ENCODE measurements at places on chromosomes 6 and 20. TPM values are rescaled to one million over a fixed set of nuclear protein-coding genes. Genes with fewer than 3 reads are reported as not detected.
A peak's percentile ranks its signal among the peaks of the same experiment; 100 is the strongest.

The THBS2 gene
- polyA plus RNA-seq = 8.0 TPM

The TMEM200A gene
- 28.1 TPM for polyA plus RNA-seq

The CFAP61 gene
- polyA plus RNA-seq = 0.12 TPM

The MATN4 gene
- polyA plus RNA-seq = 0.40 TPM

The MOG gene
- not detected for polyA plus RNA-seq

DNA sequence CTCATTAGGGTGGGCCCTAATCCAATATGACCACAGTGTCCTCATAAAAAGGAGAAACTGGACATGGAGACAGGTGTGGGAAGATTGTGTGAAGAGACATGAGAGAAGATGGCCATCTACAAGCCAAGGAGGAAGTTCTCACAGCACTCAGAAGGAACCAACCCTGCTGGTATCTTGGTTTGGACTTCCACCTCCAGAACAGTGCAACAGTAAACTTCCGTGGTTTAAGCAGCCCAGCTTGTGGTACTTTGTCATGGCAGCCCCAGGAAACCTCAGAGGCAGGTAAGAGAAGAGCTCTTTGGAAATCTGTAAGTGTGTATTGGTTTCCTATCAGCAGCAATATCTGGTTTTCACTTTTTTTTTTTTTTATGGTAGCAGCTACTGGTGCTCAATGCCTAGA, 16.5 kb upstream of the CNKSR3 start:
- no peak for DNase-seq

GRCh38 chr20:10856237-10857015, 182.6 kb upstream of the JAG1 start:
- no peak for DNase-seq

- DNase-seq = no peak
Measured at GRCh38 chr6:108156180-108156937, 9.5 kb upstream of the NR2E1 start.

DNA sequence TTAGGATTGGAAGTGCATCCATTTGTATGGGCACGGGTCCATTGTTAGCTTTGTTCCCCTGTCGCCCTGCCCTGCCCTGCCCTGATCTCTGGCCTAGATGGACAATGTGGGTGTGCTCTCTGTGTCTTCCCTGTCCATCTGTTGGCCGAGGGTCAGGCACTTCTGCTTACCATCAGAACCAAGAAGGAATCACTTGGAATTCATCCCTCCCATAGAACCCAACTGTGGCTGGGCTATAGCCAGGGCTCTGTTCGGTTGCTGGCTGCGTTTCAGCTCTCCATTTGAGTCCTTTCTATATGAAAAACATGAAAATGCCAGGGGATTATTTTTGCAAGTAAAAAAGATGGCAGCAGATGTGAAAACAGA, 26.6 kb upstream of the TULP4 start:
- DNase-seq = no peak

DNA sequence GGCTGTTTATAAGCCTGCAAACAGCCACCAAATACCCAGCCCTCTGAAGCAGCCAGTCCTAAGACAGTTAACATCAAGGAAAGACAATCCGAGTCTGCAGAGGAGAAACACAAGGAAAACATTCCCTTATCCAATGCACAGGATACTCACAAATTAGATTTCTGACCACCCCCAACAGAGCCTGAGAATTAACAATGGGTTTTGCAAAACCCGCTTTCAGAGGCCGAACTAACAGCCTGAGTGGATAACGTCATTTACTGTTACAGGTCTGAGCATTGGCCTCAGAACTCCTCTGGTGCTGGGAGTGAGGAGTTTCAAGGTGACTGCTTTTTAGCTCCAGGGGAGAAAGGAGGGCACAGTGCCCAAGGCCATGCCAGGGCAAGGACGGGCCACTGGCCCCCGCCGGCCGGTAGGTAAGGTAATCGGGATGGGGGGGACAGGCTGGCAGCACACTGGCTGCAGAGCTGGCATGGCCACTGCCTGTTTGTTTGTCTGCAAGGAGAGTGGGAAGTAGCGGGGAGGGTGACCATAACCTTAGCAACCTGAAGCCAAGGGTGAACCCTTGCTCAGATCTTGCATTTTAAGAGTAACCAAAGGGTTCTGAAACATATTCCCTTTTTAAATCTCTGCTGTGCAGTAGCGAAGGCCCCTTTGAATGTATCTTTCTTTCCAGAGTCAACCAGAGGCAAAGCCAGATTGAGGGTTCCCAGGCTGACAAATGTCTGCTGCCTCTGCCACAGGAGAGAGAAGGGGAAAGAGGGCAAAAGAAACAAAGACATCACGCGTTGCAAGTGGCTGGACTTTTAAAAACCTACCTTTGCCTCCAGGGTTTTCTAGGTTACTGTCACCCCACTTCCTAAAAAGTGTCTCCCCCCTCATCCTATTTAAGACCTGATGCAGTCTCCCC, 3.9 kb downstream of the ZMYND8 start:
- DNase-seq = no peak

DNA sequence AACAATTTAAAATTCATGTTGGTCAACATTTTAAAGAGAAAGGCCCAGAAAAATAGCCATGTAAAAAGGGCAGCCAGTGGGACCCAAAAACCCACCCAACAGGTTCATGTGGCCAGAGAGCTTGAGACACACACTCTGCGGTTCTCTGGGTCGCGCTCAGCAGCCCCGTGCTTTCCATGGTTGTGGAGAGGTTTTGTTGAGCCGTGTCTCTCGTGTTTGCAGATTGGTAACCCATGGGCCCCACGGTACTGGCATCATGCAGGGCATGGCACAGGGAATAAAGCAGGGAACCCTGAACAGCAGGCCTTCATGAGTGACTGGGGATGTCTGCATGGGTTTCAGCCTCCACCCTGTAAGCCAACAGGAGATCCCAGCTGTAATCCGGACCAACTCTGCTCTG, 127.7 kb upstream of the CST7 start:
- no peak for DNase-seq

GRCh38 chr6:12200015-12200564, 90.1 kb upstream of the EDN1 start:
- no peak for DNase-seq

DNA sequence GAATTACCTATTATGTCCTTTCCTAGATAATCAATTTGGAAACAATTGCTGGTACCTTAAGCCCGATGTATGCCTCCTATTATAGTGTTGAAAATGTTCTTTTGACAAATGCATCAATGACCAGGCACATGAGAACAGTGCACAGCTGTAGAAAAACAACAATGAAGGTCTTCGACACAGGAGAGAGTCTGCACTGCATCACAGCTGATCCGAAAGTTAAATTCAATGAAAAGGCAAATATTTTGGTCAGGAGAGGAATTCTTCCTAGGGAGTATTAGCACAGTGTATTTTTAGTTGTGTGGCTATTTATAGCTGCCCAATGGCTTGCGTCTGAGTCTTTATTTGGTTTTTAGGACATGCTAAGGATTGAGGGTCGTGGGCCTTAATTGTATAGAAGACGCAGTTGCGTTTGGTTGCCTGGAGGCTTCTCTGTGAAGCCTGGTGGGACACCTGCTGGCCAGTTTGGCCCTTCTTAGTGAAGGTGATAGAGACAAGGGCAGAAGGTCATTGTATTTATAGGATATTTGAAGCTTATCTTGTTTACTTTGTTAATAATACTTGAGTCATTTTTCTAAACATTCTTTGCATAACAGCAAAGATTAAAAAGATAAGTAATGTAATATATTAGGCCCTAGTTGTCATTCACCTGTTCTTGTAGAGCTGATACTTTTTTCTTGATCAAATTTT, 72.3 kb downstream of the CDYL start:
- no peak for DNase-seq

DNA sequence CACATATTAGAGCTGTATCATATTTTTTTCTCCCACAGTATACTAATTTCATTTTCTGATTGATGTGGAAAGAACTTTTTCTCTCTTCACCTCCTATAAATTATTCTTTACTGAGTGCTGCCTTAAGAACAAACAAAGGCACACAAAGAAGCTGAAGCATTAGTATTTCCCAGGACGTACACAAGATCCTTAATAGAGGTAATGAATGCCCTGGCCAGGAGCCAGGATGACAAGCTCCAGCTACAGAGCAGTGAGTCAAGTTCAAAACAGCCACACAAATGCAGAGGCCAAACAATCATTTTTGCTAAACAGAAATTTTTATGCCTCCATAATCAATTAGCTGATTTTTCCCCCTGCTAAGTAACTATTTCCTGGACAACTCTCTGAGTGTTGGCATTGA, 639.6 kb downstream of the EPHA7 start:
- DNase-seq = no peak

DNA sequence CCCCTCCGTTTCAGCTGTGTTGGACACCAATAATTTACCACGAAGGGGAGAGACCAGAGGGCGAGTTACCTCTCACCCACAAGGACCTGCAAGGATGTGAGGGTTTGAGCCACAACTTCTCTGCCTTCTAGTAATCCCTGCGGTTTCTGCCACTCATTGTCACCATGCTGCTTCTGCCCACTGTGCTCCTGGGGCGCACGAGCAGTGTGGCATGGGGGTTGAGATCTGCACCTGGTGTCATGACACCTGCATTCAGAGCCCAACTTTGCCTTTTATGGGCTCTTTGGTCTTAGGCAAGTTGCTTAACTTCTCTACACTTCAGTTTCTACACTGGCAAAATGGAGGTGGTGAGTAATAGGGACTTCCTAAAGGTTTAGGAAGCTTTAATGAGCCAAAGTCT, 84.9 kb downstream of the SOBP start:
- no peak for DNase-seq

- no peak for DNase-seq
Measured at GRCh38 chr6:4441981-4442434, 306.6 kb upstream of the ECI2 start.

- DNase-seq = peak; percentile 21
Measured at GRCh38 chr20:39081255-39081654, 119.1 kb downstream of the DHX35 start.

GRCh38 chr20:25355011-25355595, 35.5 kb downstream of the ABHD12 start:
- DNase-seq = no peak

GRCh38 chr6:44559486-44560270, 172.2 kb downstream of the CDC5L start:
- no peak for DNase-seq

DNA sequence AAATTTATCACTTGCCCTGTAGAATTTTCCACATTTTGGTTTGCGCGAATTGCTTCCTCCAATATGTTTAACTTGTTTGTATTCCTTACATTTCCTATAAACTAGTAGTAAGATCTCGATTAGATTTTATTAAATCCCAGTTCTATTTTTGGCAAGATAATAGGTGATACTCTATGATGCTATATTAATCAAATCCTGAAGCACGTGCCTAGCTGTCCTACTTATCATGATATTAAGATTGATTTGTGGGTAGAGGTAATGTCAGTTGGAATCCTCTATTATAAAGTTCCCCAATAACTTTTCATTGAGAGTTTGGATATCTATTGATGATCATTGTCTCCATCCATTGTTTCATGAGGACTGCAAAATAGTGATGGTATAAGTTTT, 82.8 kb upstream of the RIPOR2 start:
- no peak for DNase-seq

GRCh38 chr6:4853349-4853748, 77.1 kb downstream of the CDYL start:
- DNase-seq = no peak

GRCh38 chr6:149484733-149485700, at the start of gene ZC3H12D:
Gene ZC3H12D (minus strand): TSS chr6:149485014. CDS start chr6:149474543, 10,471 bp downstream.
- DNase-seq = no peak

DNA sequence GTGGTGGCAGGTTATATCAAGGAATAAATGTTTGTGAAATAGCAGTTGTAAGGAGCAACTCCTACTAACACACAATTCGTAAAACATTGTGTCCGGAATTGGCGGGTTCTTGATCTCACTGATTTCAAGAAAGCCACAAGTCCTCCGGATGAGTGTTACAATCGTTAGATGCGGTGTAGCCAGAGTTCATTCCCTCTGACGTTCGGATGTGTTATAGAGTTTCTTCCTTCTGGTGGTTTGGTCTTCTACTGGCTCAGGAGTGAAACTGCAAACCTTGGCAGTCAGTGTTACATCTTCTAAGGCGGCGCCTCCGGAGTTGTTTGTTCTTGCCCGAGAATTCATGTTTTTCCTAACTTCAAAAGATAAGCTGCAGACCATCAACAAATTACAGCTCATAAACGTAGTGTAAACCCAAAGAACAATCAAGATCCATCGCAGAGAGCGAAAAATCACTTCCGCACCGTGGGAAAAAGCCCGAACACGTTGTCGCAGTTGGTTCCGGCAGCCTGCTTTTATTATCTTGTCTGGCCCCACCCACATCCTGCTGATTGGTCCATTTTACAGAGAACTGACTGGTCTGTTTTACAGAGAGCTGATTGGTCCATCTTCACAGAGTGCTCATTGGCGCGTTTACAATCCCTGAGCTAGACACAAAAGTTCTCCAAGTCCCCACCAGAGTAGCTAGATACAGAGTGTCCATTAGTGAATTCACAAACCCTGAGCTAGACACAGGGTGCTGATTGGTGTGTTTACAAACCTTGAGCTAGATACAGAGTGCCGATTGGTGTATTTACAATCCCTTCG, 58.2 kb downstream of the TRIM27 start:
- no peak for DNase-seq

- DNase-seq = no peak
Measured at GRCh38 chr6:159359581-159360297, 190.5 kb downstream of the FNDC1 start.

GRCh38 chr6:66321017-66321416, 614.0 kb upstream of the EYS start:
- DNase-seq = no peak

- DNase-seq = no peak
Measured at GRCh38 chr20:47748823-47749222, 36.5 kb downstream of the SULF2 start.

DNA sequence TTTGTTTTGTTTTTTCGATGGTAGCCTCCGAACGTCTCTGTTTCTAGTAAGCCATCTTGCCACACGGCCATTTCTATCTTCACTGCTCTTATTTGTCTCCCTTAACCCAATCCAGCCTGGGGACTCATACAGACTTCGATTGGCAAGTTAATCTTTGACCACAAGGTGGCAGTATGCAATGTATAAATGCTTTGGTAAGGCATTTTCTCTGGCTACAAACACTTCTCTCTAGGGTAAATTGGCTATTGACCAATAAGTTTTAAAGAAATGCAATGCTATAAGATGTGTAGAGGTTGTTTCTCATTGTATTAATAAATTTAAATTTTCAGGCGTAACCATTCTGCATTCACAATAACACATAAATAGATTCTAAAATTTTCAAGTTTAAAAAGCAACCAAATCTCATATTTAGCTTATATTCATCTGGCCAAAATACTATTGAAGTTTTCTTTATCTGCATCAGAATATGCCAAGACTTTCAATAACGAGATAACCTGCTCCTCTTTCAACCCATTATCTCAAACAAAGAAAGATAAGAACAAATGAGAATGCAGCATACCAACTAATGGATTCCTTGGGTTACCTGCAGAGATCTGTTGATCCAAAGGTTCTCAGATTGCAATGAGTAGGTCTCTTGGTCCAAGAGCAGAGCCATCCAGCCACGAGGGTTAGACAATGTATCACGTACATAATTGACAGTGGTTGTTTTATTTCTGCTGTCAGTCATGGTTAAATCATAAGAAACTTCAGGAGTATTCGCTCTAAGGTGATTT, 231.9 kb downstream of the PKHD1 start:
- no peak for DNase-seq
